ENCODE measurements at places on chromosomes 7 and 10.
A peak's percentile ranks its signal among the peaks of the same experiment; 100 is the strongest.

GRCh38 chr7:23175938-23176337 is 5.9 kb upstream of the NUP42 start:
- no peak for DNase-seq
- no peak overlapping the region for H3K27ac ChIP-seq
- no peaks in the 10 kb centered on the region for H3K27me3 ChIP-seq
- H3K36me3 ChIP-seq: peaks cover 5% of the 10 kb centered on the region
- H3K4me3 ChIP-seq: no peak overlapping the region

DNA sequence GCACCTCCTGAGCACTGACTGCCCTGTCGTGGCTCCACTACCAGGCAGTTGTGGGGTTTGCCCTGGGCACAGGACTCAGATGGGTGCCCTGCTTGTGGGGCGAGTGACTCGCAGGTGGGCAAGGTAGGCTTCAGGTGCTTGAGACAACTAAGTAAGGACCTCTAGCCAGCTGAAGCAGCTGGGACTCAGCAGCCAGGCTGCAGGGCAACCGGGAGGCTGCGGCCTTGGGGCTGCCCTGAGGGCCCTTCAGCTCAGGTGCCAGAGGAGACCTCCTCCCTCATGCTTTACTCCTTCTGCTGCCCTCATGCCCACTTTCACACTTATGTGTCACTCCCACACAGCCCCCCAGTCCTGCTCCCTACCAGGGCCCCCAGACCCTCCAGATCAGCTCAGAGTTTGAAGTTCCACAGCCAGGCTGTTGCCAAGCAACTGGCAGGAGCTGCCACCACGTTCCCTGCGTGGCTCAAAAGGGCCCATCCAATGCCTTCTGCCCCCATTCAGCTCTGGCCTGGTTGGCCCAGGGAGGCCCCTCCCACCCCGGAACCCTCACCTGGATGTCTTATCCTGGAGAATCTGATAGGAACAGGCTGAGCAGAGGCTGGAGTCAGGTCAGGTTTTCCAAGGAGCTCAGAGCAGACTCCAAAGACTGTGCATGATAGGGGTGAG is 10.0 kb downstream of the TLX1 start:
- peak overlapping the region; percentile 54 for H3K4me3 ChIP-seq
- no peak overlapping the region for H3K27ac ChIP-seq
- no peaks in the 10 kb centered on the region for H3K36me3 ChIP-seq
- DNase-seq: no peak
- H3K4me1 ChIP-seq: peaks cover 26% of the 10 kb centered on the region

DNA sequence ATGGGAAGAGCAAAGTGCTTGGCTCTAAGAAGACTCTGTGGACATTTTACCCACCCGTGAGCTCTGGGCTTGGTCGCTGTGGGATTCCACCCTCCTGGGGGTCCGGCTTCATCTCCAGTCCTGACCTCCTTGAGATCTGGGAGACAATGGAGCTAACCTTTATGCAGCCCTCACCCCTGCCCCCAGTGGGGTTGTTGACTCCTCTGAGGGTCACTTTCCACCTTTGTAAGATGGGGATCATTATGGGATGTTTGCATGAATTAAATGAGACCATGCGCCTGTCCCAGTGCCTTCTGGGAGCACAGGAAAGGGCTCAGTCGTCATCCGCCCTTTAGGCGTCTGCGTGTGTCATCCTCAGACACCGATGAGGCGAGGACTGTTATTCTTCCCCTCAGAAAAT is 237.2 kb downstream of the SKAP2 start:
- no peaks in the 10 kb centered on the region for H3K4me1 ChIP-seq
- no peak overlapping the region for H3K27ac ChIP-seq
- no peak for DNase-seq
- no peak overlapping the region for H3K4me3 ChIP-seq
- H3K27me3 ChIP-seq: no peaks in the 10 kb centered on the region

DNA sequence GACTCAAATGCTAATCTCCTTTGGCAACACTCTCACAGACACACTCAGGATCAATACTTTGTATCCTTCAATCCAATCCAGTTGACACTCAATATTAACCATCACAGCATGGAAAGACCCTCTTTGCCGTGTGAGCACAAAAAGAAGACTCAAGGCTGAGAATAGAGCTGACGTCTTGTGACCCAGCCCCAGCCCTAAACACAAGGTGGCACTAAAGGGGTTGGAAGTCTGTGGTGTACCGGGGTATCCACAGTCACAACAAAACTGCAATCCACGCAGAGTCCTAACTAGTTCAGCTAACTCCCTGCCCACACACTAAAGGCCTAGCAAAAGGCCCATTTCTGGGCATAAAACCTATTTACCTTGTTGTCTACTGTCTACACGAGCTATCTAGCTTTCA is 200.1 kb downstream of the ACTR3B start:
- no peak for DNase-seq
- peaks cover 5% of the 10 kb centered on the region for H3K36me3 ChIP-seq
- H3K4me1 ChIP-seq: no peaks in the 10 kb centered on the region

DNA sequence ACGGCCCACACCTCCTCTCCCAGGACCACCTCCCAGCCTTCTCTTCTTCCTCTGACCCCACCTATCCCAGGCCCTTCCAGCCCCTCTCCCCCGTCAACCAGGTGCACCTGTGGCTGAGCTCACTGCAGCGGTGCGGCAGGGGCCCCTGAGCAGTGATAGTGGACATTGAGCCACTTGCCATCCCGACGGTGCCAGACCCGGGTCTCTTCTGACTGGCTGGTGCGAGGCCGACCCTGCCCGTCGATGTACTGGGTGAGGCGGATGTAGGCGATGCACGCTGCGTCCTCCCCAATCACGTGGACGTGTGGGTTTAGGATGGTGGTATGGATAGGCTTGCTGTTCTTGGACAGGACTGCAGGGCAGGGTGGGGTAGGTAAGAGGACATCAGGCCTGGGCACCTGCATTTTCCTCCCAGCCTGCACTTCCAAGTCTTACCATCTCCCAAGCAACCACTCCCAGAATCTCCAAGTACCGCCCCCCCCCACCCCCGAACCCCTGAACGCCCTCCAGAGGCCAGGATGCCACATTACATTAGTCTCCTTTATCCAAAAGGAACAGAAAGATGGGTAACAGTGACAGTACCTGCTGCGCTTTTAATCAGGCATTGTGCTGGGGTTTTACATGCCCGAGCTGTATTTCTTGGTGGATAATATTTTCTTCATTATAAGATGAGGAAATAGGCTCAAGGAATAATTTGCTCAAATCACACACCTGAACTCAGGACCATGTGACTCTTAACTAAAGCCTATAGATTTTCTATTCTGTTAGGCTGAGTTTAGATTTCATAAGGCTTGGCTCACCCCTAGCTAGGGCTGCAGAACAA is 3.7 kb upstream of the NDST2 start:
- H3K36me3 ChIP-seq: no peaks in the 10 kb centered on the region
- no peak overlapping the region for H3K4me3 ChIP-seq
- H3K4me1 ChIP-seq: peaks cover 11% of the 10 kb centered on the region
- DNase-seq: no peak

GRCh38 chr7:112414855-112415490 is 35.3 kb upstream of the IFRD1 start:
- no peak overlapping the region for H3K27ac ChIP-seq
- H3K4me3 ChIP-seq: no peak overlapping the region
- no peak for DNase-seq
- H3K36me3 ChIP-seq: no peaks in the 10 kb centered on the region
- peaks cover 9% of the 10 kb centered on the region for H3K27me3 ChIP-seq

DNA sequence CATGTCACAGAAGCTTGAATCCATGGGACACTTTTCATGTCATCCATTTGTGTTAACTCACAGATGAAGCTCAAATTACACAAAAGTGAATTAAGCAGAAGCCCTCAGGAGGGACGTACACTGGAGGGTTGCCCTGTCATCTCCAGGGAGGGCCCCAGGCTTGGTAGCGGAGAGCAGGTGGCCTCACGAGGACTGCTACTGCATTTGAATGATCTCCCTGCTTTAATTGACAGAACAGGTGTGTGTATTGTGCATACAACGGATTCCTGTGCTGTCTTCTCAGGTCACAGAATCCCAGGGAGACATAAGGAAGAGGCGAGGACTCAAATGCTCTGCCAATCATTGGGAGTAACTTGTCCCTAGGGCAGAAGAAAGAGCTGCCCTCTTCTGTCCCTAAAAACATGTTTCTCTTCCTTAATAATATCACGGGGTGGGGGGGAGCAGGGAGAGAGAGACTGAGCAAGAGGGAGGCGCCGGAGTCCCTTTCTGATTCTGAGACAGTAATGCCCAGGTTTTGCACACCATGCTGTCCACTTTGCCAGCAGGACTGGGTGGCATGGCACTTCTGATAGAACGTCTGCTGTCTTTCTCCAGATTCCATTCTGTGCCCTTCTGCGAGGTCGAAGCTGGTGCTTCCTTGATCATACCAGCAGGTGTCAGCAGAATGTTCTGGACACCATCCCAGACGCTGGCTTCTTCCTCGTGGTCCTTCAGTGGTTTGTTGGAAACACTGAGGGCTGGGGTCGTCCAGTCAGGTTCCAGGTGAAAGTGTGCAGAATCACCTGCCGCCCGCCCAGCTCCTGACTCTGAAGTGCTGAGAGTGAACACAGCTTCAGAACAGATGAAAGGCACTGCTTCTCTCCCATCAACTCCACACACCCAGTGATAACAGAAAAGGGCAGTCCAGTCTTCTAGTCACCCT is 26.2 kb upstream of the RASGEF1A start:
- H3K27ac ChIP-seq: no peak overlapping the region
- no peak overlapping the region for H3K4me3 ChIP-seq
- H3K4me1 ChIP-seq: peaks cover 3% of the 10 kb centered on the region
- peaks cover 33% of the 10 kb centered on the region for H3K27me3 ChIP-seq
- peak; percentile 18 for DNase-seq

GRCh38 chr10:48291190-48291589 is 15.3 kb upstream of the MAPK8 start:
- H3K36me3 ChIP-seq: no peaks in the 10 kb centered on the region
- no peak overlapping the region for H3K4me3 ChIP-seq
- DNase-seq: no peak
- peaks cover 23% of the 10 kb centered on the region for H3K27me3 ChIP-seq
- no peak overlapping the region for H3K27ac ChIP-seq
- H3K4me1 ChIP-seq: no peaks in the 10 kb centered on the region

DNA sequence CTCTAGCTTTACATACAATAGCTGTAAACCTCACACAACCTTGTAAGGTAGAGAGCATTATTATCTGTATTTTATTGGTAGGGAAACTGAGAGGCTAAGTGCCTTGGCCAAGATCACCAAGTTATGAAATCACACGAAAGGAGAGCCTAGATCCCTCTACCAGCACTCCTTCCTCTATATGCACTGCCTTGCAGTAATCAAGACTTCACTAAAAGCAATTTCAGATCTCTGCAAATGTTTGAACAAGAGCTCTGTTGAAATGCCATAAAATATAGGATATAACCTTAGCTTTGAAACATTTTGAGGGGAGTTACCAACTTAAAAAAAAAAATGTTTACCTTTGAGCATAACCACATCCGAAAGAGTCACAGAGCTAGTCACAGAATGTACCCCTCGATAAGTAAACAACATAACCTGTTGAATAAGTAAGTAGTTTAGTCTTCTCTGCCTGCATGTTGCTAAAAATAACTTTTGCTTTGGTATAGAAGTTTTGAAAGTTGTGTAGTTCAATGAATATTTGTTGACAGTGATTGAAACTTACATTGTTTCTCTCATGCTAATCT is 709.4 kb downstream of the AUTS2 start:
- DNase-seq: no peak
- no peaks in the 10 kb centered on the region for H3K36me3 ChIP-seq
- H3K27ac ChIP-seq: no peak overlapping the region
- H3K27me3 ChIP-seq: no peaks in the 10 kb centered on the region
- H3K4me1 ChIP-seq: no peaks in the 10 kb centered on the region

DNA sequence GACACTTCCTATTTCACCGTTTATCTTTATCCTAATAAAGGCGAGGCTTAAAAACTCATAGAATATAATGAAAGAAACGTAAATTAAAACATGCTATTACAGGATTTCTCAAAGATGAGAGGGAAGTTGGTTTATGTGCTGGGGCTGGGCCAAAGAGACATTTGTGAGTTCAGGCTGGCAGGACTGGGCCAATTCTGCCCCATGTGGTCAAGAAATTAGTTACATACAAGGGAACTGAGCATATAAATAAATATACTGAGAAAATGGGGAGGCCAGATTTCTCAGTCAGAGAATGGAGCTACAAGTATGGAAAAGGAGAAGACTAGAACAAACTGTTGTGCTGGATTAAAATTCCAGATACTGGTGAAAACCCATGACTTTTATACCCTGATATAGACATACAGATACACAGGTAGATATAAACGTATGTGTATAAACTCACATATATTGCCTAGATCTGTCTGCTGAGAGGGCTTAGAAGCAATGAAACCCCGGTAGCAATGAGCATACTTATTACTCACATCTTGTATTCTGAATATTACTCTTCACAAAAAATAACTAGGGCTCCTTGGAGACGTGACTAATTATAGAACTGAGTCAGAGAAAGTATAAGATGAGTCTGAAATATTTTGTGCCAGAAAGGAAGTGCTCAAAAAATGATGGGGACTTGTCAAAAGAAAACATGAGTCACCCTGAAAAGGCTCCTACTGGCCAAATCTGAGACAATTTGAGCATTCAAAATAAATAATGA is 155.7 kb upstream of the FGFR2 start:
- no peak overlapping the region for H3K27ac ChIP-seq
- DNase-seq: no peak
- no peaks in the 10 kb centered on the region for H3K4me1 ChIP-seq
- no peak overlapping the region for H3K4me3 ChIP-seq

DNA sequence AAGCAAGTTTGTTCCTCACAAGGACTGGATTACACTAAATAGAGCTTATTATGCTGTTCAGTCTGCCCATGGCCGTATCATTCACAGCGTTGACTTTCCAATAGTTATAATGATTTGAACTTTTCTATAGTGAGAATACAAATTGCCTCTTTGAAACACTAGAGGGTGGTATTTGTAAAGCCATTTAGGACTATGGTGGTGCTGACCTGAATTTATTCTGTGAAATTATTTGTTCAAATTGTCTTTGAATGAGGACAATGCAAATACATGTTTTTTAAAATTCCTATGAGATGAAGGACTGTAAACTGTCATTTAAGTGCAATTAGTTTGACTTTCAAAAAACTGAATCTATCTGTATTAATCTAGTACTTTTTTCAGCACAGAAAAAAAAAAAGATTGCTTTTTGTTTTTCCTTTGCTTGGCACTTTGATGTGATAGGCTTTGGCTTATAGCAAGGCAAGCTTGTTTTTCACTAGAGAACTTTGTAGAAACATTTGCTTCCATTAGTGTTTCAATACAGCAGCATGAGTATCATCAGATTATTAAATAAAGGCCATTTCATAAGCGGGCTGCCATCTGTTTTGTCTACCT is 122.7 kb upstream of the TMEM229A start:
- no peak overlapping the region for H3K27ac ChIP-seq
- DNase-seq: no peak
- no peaks in the 10 kb centered on the region for H3K4me1 ChIP-seq
- no peak overlapping the region for H3K4me3 ChIP-seq

DNA sequence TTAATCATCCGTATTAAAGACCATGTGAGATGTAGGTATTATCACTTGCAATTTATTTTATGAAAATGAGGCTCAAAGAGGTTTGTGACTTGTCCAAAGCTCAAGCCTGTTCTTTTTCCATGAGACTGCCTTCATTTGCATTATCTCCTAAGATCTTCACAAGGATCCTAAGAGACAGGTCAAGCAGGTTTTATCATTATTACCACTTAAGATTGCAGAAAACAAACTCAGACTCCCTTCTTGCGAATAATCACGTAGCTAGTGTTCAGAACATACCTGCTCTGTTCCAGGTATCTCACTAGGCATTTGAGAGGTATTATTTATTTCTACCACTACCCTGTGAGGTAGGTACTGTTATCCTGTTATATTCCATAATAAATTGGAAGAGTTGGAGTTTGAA is 64.8 kb downstream of the ZNRF2 start:
- H3K36me3 ChIP-seq: no peaks in the 10 kb centered on the region
- peaks cover 59% of the 10 kb centered on the region for H3K4me1 ChIP-seq
- DNase-seq: no peak

Measured in naive B cell (primary cell).